ENCODE measurements at places on chromosomes 5 and 9. TPM values are rescaled to one million over a fixed set of nuclear protein-coding genes. Genes with fewer than 3 reads are reported as not detected.
A peak's percentile ranks its signal among the peaks of the same experiment; 100 is the strongest.

- no peak overlapping the region for H3K27ac ChIP-seq
- H3K36me3 ChIP-seq, result no peaks in the 10 kb centered on the region
- no peak overlapping the region for H3K4me3 ChIP-seq
- H3K4me1 ChIP-seq, result peaks cover 3% of the 10 kb centered on the region
- no peak for DNase-seq
Observed at GRCh38 chr9:133166392-133166791, 2.7 kb upstream of the GBGT1 start.

GRCh38 chr5:99315413-99316183 is 386.8 kb upstream of the CHD1 start:
- no peak overlapping the region for H3K4me3 ChIP-seq
- no peaks in the 10 kb centered on the region for H3K4me1 ChIP-seq
- H3K27ac ChIP-seq, result no peak overlapping the region

DNA sequence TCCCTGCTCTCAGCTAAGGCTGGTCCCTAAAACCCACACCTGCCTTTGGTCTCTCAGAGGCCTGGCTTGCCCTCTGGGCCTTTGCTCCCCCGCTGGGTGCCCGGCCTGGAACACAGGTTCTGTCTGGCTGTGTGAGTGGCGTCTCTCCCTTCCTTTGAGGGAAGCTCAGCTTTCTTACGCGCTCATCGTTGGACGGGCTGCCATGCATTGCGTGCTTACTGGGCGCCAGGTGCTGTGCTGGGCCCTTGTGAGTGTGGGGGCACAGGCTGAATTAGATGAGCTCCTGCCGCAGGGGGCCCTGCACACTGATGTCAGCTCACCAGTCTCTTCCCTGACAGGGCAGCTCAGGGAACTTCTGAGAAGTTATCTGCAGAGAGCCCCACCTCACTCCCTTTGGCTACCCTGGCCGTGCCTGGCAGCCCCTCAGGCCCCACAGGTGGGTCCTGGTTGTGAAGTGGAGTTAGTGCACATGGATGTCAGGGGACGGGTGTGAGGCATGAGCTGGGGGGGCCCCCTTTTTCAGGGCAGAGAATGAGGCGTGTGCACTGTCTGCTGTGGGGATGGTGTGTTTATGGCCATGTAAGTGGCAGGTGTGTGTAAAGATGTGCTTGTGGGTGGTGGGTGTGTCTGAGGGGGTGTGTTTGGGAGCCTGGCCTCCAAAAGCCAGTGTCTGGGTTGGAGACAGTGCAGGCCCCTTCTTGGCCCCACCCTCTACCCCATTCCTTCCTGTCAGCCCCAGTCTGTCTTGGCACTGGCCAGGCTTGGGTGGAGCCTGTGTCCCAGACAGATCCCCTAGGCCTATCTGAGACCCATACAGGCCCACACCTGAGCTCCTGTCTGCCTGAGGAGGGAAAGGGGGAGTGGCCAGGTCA is 7.5 kb upstream of the RMND5B start:
- no peaks in the 10 kb centered on the region for H3K27me3 ChIP-seq
- H3K4me3 ChIP-seq, result no peak overlapping the region
- no peak overlapping the region for H3K27ac ChIP-seq

DNA sequence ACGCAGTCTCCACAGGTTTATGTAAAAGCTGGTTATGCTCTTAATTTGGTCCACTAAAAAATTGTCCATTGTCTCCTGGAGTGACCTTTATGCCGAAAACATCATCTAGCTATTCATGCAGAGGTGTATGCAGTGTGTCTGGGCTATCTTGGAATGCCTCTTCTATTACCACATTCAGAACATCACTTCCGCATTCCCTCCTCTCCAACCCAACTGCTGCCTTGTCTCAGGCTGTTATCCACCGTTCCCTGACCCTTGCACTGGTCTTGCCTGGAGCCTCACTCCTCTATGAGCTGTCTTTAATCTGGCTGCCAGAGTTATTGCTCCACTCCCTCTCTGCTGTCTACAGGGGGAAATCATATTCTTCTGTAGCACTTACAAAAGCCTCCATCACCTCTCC is 214.1 kb upstream of the ANKRD55 start:
- peaks cover 5% of the 10 kb centered on the region for H3K27me3 ChIP-seq
- no peaks in the 10 kb centered on the region for H3K4me1 ChIP-seq
- no peaks in the 10 kb centered on the region for H3K36me3 ChIP-seq
- no peak overlapping the region for H3K27ac ChIP-seq
- no peak overlapping the region for H3K4me3 ChIP-seq
- no peak for DNase-seq

GRCh38 chr9:129584136-129584535 is 36.8 kb downstream of the C9orf50 start:
- peaks cover 2% of the 10 kb centered on the region for H3K27me3 ChIP-seq
- no peaks in the 10 kb centered on the region for H3K4me1 ChIP-seq
- no peak overlapping the region for H3K27ac ChIP-seq
- no peak overlapping the region for H3K4me3 ChIP-seq
- peak; percentile 67 for DNase-seq
- H3K36me3 ChIP-seq, result no peaks in the 10 kb centered on the region

GRCh38 chr5:146426853-146427618 is 20.1 kb upstream of the TCERG1 start:
- no peak overlapping the region for H3K27ac ChIP-seq
- H3K4me3 ChIP-seq, result no peak overlapping the region
- H3K4me1 ChIP-seq, result no peaks in the 10 kb centered on the region
- peaks cover 10% of the 10 kb centered on the region for H3K27me3 ChIP-seq
- no peaks in the 10 kb centered on the region for H3K36me3 ChIP-seq

- H3K36me3 ChIP-seq, result no peaks in the 10 kb centered on the region
- H3K27ac ChIP-seq, result no peak overlapping the region
- H3K27me3 ChIP-seq, result no peaks in the 10 kb centered on the region
- H3K4me3 ChIP-seq, result no peak overlapping the region
Observed at GRCh38 chr9:138044485-138045383, 167.2 kb downstream of the CACNA1B start.

DNA sequence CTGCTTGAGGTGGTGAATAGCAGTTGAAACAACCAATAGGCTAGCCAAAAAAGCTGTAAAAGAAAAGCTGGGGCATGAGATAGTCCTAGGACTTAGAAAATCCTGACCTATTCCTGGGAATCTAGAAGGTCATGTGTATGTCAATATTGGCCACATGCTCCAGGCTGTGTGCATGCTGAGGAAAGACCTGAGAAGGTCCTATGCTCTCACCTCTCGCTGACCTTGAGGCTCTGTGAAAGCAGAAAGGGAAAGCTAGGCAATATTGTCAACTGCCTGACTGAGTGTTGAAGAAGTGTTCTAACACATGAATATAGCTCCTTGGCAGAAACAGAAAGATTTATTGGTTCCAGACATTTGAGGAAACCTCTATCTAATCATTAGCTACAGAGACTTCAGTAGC is 19.8 kb downstream of the TAS2R1 start:
- no peaks in the 10 kb centered on the region for H3K27me3 ChIP-seq
- H3K27ac ChIP-seq, result no peak overlapping the region
- no peak overlapping the region for H3K4me3 ChIP-seq
- DNase-seq, result no peak

DNA sequence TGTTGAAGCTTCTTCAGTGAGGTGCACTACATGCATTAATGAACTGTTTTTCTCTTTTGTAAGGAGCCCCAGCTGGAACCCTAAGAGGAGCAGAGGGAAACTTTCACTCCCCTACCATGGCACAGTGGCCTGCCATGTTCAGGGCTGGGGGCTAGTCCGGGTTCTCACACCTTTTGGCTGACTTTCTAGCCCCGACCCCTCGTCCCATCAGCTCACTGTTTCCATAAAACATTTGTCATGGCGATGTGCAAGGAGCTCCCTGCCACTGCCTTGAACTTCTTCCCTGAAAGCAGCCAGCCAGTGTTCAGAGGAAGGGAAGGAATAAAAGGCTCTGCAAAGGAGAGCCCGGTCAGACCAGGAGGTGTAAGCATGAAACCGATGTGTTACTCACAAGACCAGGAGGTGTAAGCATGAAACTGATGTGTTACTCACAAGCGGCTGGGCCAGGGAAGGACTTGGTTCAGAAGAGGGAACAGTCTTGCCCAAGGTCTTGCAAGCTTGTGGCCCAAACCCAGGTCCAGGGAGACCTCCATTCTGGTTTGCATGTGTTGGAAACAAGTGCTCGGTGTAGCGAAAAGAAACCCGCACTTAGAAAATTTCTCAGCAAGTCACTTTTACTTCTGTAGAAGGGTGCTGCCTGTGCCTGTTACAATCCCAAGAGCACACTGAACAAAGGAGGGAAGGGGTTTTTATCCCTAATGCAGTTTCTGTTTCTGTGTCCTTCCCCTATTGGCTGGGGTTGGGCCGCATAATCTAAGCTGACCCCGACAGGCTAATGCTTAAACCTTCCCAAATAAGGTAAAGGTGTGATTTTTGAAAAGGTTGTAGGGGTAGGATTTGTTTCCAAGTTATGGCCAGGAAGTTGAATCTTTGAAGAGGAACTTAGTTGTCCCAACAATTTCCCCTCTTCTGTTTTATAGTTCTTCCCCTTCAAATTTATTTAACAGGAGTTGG is 3.4 kb upstream of the ABO start:
- H3K36me3 ChIP-seq, result no peaks in the 10 kb centered on the region
- no peaks in the 10 kb centered on the region for H3K4me1 ChIP-seq
- H3K27me3 ChIP-seq, result peaks cover 43% of the 10 kb centered on the region

DNA sequence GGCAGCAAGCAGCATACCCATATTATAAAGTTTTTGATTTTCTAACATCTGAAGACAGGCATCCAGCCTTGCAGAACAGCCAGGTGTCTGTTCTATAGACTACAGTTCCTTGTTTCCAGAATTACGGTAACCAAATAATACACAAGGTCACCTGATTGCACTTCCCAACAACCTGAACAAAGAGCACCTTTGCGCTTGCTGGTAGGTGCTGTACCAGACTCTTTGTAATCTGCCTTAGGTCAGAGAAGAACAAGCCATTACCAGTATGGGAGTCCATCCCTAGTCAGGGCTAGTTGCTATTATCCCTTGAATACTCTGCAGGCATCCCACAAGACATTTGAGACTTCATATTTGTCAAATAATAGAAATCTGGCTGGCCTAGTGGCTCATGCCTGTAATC is 256.2 kb downstream of the ARRDC3 start:
- no peak overlapping the region for H3K4me3 ChIP-seq
- no peaks in the 10 kb centered on the region for H3K27me3 ChIP-seq
- no peak overlapping the region for H3K27ac ChIP-seq
- no peaks in the 10 kb centered on the region for H3K36me3 ChIP-seq

GRCh38 chr5:120093178-120093577 is 370.9 kb upstream of the PRR16 start:
- H3K27ac ChIP-seq, result no peak overlapping the region
- H3K4me1 ChIP-seq, result no peaks in the 10 kb centered on the region
- no peak overlapping the region for H3K4me3 ChIP-seq
- DNase-seq, result no peak

DNA sequence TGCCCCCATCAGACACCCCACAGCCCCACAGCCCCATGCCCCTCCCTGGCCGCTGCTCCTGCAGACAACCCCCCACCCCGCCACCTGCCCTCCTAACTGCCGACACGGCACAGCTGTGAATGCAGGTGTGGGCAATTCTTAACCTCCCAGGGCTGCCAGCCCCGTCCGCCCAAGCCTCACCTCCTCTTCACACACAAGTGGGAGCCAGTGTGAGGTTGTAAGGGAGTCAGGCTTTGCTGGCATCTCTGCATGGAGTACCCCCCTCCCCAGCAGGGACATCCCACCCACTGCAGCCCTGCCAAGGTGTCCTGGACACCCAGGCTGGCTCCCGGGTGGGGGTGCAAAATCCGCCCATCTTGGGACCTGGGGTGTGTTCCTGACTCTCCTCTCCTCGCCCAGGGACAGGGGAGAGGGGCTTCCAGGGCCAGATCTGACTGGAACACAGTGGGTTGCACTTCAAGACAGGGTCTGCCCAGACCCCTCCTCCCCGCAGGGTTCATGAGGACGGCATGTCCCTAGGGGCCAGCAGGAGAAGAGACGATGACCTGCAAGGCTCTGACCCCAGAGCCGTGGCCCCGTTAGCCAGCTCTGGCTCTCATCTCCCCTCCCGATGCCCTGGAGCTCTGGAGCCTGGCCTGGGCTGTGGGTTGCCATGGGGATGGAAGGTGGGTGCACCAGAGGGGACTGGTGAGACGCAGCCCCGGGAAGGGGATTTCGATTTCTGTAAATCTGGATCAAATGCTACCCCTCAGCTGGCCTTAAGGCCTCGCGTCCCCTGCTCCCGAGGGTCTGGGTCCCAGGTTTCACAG is 34.4 kb downstream of the SARDH start:
- H3K36me3 ChIP-seq, result no peaks in the 10 kb centered on the region
- peaks cover 2% of the 10 kb centered on the region for H3K27me3 ChIP-seq
- no peak overlapping the region for H3K27ac ChIP-seq
- DNase-seq, result no peak
- no peak overlapping the region for H3K4me3 ChIP-seq

DNA sequence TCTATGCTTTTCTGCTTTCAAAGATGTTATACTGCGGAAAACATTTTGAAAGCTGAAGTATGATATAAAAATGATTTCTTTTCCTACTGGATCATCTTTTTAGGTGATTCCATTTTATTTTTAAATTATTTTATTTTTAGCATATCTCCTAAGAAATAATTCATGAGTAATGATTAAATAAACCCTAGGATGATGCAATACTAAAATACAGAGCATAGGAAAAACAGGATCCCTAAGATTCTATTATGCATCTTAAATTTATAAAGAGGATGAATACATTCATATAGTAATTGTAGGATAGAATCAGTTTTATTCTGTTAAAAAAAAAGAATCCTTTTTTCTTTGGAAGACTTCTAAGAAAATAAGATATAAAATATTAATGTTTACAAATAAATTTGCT is 10.9 kb downstream of the POLK start:
- no peak overlapping the region for H3K27ac ChIP-seq
- no peaks in the 10 kb centered on the region for H3K4me1 ChIP-seq
- H3K27me3 ChIP-seq, result no peaks in the 10 kb centered on the region
- H3K36me3 ChIP-seq, result no peaks in the 10 kb centered on the region

GRCh38 chr5:148459669-148460068 is 75.9 kb downstream of the FBXO38 start:
- no peaks in the 10 kb centered on the region for H3K4me1 ChIP-seq
- no peaks in the 10 kb centered on the region for H3K27me3 ChIP-seq
- no peak overlapping the region for H3K27ac ChIP-seq
- DNase-seq, result no peak
- H3K4me3 ChIP-seq, result no peak overlapping the region

GRCh38 chr5:164649266-164649665 is 1143.8 kb downstream of the MAT2B start:
- no peak overlapping the region for H3K4me3 ChIP-seq
- no peak for DNase-seq
- H3K27me3 ChIP-seq, result no peaks in the 10 kb centered on the region
- H3K27ac ChIP-seq, result no peak overlapping the region
- no peaks in the 10 kb centered on the region for H3K36me3 ChIP-seq

GRCh38 chr5:141477815-141478214 is 2.0 kb downstream of the PCDHGC3 start:
- no peak overlapping the region for H3K27ac ChIP-seq

DNA sequence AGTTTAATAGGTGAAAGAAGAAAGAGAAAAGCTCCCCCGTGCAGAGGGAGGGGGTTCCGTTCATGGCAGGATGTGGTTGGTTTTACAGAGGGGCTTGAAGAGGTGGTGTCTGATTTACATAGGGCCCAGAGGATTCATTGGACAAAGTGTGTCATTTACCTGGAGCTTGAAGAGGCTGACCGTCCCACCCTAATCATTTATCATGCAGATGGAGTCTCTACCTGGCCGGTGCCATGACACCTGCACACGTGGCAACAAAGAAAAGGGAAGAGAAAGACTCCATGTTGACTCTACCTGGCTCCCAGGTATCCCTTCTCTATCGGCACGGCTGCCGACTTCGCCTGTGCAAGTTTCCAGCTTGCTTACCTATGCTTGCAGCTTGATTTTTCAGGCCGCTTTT is 35.3 kb upstream of the PRRC2B start:
- no peak for DNase-seq
- H3K4me1 ChIP-seq, result no peaks in the 10 kb centered on the region
- H3K27ac ChIP-seq, result no peak overlapping the region
- H3K4me3 ChIP-seq, result no peak overlapping the region
- H3K36me3 ChIP-seq, result no peaks in the 10 kb centered on the region

Gene DIRAS2
- total RNA-seq, result not detected

Gene KIF24
- 4.5 TPM for total RNA-seq

Gene MYO10
- 144 TPM for total RNA-seq

Gene TAF11L10
- not detected for total RNA-seq

Gene SPATA31D4
- total RNA-seq, result not detected

Gene FSTL4
- total RNA-seq, result 0.07 TPM

All from endothelial cell of umbilical vein (primary cell).